ENCODE measurements at places on chromosomes 5 and 9. TPM values are rescaled to one million over a fixed set of nuclear protein-coding genes. Genes with fewer than 3 reads are reported as not detected.

DNA sequence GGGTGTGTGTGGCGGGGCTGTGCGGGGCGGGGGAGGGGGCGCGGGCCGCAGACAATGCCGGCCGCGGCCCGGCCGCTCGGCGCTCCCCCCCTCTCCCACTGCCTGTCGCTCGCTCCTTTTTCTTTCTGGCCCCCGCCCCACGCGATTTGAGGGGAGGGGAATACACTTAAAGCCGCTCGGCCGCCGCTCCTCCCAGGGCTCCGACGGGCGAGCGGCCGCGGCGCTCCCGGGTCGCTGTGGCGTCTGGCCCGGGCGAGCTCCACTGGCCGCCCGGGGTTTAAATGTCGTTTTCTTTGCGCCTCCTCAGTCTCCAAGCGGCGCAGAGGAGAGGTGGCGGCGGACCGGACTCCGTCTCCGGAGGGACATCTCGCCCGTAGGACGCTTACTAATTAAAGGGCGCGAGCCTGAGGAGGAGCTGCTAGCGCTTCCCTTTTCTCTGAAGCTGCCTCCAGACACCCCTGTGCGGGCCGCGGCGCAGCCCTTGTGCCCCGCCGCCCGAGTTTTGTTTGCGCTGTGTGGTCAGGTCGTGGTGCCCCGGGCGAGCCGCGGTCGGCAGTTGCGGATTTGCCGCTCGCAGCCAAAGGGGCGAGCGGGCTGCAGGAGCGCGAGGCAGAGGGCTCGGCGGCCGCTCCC is 1.4 kb downstream of the ZSWIM6 start:
- peak; percentile 47 for DNase-seq

GRCh38 chr5:167063788-167064187 is 1227.7 kb upstream of the WWC1 start:
- no peak for DNase-seq

GRCh38 chr5:98292496-98292895 is 481.0 kb upstream of the RGMB start:
- DNase-seq = no peak

- no peak for DNase-seq
Observed at GRCh38 chr5:132828846-132829494, 1.5 kb downstream of the SHROOM1 start.

- DNase-seq = no peak
Observed at GRCh38 chr5:72021651-72022357, 85.5 kb upstream of the MAP1B start.

Gene KCNV2
- not detected for total RNA-seq

Gene PAPPA
- total RNA-seq = 0.33 TPM

Gene NEUROG1
- not detected for total RNA-seq
